HS-27A (cell line): ENCODE measurements at places on chromosomes 4 and X.

GRCh38 chr4:186820391-186820891 lies 96.8 kb upstream of the FAT1 start:
- DNase-seq, result no peak

- no peak for DNase-seq
These were observed 78.1 kb downstream of the SRPX start for GRCh38 chrX:38142610-38143009.

DNA sequence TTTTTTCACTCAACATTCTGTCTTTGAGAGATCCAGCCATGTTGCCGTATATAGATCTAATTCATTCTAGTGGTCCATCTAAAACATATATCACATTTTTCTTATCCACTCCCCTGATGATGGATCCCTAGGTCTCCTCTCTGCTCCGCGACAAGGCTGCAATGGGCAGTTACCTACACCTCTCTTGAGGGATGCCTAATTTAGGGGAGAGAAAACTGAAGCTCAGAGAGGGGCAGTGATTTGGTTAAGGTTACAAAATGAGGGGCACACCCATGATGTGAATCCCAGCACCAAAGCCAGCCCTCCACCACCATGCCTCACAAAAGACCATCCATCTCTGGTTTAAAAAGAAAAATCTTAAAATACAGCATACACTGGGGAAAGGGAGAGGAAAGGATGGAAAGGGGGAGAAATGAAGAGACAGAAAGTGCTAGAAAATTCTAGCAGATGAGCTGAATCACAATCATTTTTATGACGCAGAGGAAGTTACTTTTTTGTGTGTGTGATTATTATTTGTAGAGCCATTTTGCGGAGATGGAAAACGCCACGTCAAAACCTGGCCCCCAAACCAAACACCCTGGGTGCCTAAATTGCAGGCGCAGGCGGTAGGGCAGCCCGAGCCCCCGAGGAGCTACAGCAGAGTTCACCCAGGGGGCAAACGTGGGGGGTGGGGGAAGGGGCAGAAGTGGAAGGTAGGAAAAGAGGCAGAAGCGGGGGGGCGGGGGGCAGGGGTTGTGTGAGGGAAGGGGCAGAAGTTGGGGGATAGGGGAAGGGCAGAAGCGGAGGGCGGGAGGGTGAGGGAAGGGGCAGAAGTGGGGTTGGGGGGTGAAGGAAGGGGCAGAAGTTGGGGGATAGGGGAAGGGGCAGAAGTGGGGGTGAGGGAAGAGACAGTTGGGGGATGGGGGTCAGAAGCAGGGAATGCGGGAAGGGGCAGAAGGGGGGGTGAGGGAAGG lies 1.3 kb upstream of the TSPYL2 start:
- no peak for DNase-seq

DNA sequence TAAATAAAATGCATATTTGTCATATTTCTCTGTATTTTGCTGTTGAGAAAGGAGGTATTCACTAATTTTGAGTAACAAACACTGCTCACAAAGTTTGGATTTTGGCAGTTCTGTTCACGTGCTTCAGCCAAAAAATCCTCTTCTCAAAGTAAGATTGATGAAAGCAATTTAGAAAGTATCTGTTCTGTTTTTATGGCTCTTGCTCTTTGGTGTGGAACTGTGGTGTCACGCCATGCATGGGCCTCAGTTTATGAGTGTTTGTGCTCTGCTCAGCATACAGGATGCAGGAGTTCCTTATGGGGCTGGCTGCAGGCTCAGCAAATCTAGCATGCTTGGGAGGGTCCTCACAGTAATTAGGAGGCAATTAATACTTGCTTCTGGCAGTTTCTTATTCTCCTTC lies 3.3 kb downstream of the HTT start:
- no peak for DNase-seq

DNA sequence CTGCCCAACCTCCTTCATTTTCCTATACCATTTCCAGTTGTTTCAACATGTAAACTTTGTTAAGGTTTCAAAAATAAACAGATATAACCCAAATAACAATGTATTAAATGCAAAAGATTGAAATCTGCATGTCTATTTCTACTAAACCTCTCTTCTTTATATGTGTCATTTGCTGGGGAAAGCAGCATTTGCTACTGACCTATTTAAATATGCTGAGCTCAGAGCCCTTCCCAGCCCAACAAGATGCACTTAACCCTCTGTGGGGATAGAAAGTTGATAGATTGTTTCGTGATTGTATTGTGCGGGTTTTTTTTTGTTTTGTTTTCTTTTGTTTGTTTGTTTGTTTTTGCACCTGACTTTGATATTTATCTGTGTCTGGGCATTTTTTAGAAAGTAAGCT lies 139.5 kb downstream of the UCHL1 start:
- DNase-seq, result no peak

GRCh38 chrX:142040906-142041305 lies 137.2 kb downstream of the MAGEC1 start:
- DNase-seq, result no peak

DNA sequence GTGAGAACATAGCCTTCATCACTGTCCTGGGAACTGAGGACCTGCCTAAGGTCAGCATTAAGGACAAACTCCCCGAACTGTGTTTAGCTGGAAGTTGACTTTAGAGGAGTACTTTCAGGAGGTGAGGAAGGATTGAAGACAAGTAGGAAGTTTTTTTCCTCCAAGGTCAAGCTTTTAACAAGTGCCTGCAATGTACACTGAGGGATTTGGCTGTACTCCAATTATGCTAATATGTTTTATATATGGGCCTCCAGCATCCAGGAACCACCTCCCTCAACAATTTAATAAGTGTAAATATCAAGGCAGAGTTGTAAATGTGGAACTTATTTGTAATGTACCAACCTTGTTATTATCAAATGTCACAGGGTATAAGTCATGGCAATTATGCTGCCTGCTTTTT lies 726.2 kb downstream of the RPA4 start:
- no peak for DNase-seq

DNA sequence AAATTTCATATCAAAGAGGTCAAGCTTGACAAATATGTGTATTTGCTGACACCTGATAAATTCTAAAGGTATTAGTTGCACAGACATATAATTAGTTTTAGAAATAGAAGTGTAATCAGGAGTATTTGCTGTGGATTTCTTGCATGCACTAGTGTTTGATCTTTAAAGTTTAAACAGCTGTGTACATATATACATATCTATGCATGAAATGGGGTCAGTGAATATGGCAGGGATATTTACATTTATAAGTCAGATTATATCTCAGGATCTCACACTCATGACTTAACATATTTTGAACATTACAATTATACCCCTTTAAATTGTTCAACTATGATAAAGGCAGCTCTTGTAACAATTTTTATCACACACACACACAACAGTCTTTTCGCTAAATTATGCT lies 547.4 kb upstream of the ACTRT1 start:
- no peak for DNase-seq

GRCh38 chrX:47483306-47484268 lies 565 bp upstream of the ZNF41 start:
- no peak for DNase-seq

DNA sequence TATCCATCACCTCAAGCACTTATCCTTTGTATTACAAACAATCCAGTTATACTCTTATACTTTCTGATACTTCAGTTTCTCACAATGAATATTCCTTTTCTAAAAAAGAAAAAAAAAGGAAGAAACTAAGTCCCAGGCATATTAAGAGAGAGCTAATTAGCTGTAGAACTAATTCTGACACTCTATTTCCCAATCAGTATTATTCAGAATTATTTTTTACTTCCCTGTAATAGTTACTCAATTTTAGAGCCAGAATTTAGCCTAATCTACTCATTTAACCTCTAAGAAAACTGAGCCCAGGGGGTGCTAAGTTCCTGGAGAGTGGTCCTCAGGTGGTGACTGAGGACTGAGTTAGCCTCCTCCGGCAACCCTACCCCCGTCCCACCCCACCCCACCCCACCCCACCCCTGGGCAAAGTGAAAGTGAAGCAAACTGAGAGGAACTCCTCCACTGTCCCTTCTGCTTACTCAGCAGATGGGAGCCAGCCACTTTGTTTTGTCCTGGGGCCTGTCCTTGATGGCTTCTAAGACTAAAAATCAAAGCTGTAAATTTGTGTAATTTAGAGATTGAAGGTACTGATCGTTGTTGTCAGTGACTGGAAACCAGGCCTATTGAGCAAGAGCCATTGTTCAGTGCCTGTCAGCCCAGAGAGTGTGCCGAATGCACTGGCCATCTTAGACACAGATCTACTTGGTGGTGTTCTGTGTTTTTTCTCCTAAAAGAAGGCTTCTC lies 162.1 kb downstream of the CBR4 start:
- DNase-seq, result no peak

- peak; percentile 91 for DNase-seq
These were observed 2.0 kb upstream of the FGB start for GRCh38 chr4:154560824-154561231.

DNA sequence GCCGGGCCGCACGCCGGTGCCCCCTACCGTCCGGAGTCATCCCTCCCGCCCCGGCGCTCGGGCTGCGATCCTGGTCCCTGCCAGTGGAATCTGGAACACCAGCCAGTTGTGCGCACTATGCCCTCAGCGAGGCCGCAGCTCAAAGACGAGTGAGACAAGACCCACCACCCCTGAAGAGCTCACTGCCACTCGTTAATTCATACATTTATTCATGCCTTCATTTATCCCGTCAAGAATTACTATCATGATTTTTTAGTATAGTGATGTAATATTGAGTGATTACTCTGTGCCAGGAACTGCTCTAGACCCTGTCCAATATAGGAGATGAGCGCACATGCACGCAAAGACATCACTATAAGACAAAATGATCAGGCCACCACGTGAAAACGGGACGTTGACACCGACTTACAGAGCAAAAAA lies 247 bp upstream of the PPA2 start:
- DNase-seq, result peak; percentile 41

DNA sequence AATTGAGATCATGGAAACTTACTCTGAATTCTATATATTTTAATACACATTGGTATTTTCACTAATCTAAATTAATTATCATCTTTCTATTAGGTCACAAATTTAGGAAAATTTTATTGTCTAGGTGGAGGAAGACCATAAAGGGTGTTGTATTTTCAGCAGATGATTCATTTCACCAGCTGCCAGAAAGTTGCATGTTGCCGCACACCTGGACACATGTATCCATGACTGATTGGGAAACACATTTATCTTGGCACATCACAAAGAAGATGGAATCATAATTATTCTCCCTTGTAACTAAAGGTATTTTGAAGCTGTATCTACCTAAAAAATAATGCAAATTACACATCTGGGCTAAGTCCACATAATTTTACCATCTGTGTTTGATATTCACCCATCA lies 33.1 kb downstream of the SLC7A11 start:
- no peak for DNase-seq
